ENCODE measurements at places on chromosomes 1 and 21.
A peak's percentile ranks its signal among the peaks of the same experiment; 100 is the strongest.

DNA sequence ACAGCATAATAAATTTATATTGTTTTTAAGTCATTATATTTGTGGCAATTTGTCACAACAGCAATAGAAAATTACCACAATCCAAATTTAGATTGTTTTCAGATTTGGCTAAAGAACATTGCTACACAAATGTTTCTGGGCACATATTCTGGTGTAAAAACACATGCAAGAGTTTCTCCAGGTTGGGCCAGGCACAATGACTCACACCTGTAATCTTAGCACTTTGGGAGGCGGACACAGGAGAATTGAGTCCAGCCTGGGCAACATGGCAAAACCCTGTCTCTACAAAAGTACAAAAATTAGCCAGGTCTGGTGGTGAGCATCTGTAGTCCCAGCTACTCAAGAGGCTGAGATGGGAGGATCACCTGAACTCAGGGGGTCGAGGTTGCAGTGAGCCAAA lies 8.4 kb downstream of the ERO1B start:
- DNase-seq = no peak

DNA sequence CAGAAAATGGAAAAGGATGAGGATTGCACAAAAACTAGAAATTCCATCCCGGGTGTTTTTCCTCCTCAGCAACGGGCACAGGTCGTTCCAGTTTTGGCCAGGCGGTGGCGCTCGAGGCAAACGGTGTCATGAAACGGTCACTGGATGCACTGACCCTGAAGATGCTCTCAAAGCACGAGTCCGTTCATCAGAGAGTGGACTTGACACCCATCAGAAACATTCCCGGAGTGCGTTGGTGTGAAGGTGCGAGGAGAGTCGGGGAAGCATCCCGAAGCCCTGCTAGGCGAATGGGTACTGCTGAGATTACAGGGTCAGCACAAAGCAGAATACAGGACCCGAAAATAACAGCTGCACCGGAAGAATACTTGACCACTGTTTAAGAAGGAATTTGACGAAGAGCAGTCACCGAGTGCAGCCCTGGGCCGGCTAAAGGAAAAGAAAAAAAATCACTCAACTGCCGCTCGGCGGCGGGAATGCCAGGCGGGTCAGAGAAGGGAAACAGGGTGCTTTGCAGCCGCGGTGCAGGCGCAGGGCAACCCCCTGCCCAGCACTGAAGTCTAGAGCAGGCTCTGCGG lies 71.7 kb upstream of the ETS2 start:
- peak; percentile 36 for DNase-seq

GRCh38 chr1:109114342-109114674 lies 393 bp downstream of the ELAPOR1 start:
- no peak for DNase-seq

DNA sequence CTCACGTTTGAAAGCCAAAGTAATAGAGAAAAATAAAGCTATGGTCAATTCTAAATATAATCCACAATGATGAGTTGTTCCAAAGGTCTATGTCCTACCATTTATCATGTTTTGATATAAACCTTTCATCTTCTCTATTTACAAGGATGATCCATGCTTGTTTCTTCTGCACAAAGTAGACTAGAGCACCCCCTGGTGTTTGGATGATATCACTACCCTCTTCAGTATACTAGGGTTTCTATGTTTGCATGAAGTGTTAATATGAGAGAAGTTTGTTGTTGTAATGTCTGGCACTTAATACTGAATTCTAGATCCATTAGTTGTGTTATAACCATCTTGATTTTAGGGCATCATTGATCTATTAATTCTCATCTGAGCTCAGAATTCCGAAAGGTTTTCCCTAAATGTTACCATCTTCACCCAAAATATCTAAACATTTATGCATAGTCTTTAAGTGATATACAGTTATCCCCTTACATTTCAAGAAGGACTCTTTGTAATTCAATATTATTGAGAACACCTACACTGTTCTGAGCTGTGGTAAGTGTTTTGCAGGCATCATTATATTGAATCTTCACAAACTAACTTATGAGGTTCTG lies 21.1 kb downstream of the CLDN8 start:
- no peak for DNase-seq

DNA sequence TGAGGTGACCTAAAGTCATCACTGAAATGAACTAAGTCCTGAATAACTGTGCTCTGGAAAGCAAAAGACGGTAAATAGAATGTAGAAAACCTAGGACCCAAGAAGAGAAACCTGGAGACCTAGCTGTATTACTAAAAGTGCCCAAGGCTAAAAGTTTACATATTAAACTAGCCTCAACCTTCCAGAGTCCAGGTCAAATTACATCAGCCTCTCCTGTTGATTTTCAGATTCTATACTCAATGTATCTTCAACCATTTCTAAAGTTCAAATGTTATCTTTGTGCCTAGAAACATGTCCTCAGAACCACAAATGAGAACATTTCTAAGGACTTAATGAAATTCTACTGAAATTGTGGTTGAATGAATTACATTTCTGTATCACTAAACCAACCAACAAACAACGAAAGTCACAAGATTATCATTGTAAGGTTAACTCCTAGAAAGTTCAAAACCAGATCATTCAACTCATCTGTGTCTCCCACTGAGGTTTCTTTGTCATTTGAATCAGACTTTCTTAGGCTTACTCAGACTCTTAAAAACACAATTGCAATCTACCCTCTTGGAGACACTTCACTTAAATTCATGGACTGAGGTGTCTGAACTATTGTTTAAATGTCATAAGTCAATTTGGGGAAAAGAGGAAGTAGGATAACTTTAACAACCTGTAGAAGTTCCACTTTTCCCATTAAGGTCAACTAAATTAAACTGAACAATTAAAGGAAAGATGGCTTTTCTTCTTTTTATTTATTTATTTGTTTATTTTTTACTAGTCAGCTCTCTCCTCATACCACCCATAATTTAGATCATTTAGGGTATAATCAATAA lies 207.7 kb downstream of the BARHL2 start:
- DNase-seq = no peak

DNA sequence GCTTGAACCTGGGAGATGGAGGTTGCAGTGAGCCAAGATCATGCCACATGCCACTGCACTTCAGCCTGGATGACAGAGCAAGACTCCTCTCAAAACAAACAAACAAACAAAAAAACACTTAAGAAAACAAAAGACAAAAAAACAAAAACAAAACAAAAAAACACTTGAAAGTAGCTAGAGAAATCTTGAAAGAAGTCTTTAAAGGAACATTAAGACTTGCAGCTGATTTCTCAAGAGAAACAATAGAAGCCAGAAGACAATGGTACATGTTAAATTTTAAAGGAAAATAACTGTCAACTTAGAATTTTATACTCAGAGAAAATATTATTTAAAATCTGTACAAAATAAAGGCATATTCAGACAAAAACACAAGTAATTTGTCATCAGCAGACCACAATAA lies 71.3 kb downstream of the HLX start:
- no peak for DNase-seq

All from naive thymus-derived CD8-positive, alpha-beta T cell (primary cell).